NCI-H345 (cell line): ENCODE measurements at places on chromosomes 1 and 21.

GRCh38 chr1:1125945-1126344 is 10.1 kb upstream of the C1orf159 start:
- DNase-seq, result no peak

GRCh38 chr1:61388566-61388965 is 306.2 kb downstream of the NFIA start:
- no peak for DNase-seq

GRCh38 chr1:199174336-199174735 is 535.5 kb downstream of the PTPRC start:
- DNase-seq, result no peak

DNA sequence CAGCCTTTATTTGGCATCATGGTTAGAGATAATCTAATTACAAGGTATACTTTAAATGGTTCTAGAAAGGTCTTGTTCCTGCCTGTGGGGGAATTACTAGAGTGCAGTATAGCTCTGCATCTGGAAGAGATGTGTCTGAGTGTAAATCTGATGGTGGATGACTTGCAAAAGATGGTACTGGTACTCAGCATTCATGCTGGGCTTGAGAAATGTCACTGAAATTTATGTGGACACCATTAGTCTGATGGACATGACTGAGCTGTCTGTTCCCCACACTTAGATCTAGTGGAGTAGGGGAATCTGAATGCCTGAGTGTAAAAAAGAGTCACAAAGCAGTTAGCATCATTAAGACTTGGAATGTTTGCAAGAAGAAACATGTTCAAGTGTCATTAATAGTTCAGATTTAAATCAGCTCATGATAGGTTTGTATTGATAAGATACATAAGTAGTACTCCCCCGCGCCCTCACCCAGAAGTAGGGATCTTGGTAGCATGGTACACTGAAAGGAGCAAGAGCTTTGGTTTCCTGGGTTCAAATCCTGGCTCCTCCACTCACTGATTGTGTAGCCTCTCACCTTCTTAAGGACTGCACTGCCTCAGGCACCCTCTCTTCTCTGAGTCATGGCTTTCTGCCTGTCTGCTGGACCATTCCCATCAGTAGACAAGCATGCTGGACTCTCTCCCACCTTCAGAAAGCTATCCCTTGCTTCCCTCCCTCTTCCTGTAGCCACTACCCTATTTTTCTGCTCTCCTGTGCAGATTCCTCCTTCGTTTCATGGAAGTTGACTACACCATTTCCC is 292.9 kb downstream of the NFIA start:
- no peak for DNase-seq

DNA sequence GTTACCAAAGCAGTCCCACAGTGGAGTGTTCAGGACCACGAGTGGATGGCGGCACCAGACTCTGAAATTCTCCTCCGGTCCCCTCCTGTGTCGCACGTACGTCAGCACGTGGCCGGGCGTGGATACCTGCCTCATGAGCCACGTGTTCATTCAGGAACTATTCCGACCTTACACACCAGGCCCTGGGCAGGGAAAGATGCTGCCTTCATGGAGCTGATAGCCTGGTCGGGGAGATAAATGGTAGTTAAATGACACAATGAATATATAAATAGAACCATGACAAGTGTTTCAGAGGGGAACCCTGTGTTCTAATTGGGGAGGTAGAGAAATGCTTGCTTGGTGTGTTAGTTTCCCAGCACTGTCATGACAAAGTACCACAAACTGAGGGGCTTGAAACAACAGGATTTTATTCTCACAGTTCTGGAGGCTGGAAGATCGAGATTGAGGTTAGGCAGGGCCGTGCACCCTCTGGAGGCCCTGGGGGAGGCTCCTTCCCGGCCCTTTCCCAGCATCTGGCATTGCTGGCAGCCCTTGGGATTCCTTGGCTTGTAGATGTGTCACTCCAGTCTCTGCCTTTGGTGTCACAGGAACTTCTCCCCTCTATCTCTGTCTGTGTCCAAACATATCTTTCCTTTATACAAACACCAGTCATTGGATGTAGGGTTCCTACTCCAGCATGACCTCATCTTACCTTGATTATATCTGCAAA is 28.9 kb upstream of the GPR137B start:
- DNase-seq, result no peak

- DNase-seq, result no peak
Observed at GRCh38 chr1:181014477-181015250, 8.0 kb downstream of the STX6 start.

DNA sequence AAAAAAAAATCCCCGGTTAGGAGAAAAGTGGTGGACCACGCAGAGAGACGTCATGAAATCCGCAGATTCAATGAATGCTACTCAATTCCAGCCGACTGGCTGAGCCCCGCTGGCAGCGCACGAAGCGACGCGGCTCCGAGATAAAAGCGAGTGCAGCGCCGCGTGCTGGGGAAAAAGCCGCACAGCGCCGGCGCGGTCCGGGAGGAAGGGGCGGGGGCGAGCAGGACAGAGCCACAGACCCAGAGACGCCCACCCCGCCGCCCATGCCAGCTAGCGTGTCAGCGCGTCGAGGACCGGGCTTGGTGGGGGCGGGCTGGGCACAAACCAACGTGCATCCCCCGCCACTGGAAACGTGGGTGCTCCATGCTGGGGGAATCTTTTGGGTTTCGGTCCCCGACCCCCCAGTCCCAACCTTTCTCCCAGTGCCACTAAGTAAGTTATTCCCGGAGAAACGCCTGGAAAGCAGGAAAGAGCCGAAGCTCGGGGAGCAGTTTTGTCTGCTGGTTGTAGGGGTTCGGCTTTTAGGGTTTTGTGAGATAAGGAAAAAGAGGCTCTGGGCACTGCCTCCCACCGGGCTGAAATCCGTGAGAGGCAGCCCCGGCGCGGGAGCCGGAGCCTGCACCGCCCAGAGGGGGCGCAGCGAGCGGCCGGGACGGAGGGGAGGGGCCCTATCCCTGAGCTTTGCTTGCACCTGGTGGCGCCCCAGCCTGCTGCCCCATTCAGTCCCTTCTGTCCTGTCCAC is at the start of gene KCNJ6:
TSS of gene KCNJ6 (minus strand) at position 148 of the 742 bp plus-strand sequence. CDS start 75,775 bp downstream, outside the sequence.
- DNase-seq, result peak; percentile 69

DNA sequence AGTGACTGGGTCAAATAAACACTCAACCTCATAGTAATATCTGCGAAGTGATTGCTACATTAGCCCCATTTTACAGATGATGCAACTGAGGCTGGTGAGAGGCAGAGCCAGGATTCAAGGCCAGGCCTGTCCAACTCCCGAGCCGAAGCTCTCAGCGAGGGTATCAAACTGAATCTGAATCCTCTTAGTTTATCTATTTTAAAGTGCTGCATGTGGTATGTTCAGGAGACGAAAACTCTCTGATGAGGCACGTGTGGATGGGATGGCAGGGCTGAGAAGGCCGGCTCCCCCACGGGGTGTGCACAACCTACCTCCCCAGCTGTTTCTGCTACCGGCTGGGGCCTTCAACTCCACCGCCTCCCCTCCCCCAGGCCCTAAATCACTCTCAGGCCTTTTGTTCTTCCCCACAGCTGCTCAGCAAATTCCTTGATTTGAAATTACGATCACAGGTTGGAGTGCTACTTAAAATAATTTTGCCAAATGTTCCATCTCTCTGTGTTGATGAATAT is 171.8 kb downstream of the TOMM20 start:
- no peak for DNase-seq

GRCh38 chr1:71023515-71023914 is 24.1 kb downstream of the PTGER3 start:
- no peak for DNase-seq

DNA sequence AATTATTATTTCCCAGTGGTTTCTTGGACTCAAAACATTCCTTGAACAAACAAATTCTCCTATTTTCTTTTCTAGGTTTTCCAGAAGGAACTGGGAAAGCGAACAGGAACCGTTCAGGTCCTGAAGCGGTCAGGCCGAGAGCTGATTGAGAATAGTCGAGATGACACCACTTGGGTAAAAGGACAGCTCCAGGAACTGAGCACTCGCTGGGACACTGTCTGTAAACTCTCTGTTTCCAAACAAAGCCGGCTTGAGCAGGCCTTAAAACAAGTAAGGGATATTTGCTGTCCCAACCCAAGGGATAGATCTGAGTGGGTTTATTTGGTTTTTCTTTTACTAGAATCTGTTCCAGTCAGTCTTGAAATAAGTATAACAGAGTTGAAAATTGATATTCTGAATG is 39.4 kb upstream of the BMP8A start:
- DNase-seq, result no peak

DNA sequence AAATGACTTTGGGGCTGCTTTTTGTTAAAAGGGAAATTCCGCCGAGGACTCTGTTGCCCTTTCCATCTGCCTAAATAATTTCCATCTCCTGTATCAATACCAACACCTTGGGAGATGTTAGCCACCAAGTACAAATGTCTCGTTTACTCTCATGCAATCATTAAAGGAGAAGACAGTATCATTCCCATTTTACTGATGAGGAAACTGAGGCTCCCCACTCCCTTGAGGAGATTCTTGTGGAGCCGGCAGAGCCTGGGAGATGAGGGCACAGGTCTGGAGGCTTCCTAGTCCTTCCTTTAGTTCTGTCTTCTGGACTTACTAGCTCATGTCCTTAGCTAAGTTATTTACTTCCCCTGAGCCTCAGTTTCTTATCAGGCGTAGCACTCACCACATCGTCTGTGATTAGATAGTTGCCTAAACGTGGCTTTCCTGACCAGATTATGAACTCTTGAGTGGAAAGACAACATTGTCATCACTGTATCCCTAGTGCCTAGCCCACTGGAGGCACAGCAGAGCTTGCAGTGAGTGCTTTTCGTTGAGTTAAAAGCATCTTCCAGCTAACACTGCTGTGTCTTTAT is 81.6 kb downstream of the ADSS2 start:
- DNase-seq, result no peak

DNA sequence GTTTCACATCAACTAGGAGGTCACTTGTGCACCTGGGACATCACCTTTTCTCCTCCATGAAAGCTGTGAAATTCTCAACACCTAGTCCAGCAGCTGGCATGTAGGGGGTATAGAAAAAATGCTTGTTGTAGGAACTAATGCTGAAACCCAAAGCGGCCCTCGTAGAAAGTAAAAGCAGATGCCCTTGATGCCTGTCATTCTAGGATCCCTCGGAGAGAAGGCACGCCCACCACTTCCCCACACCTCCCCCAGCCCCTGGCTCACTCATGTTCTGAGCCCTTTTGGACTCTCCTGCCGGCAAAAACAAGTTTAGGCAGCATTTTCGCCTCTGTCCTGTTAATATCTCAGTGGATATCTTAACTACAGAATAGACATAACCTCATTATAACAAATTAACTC is 36.5 kb downstream of the RIPK4 start:
- DNase-seq, result no peak

GRCh38 chr1:7401814-7402547 is 369.1 kb upstream of the VAMP3 start:
- no peak for DNase-seq

DNA sequence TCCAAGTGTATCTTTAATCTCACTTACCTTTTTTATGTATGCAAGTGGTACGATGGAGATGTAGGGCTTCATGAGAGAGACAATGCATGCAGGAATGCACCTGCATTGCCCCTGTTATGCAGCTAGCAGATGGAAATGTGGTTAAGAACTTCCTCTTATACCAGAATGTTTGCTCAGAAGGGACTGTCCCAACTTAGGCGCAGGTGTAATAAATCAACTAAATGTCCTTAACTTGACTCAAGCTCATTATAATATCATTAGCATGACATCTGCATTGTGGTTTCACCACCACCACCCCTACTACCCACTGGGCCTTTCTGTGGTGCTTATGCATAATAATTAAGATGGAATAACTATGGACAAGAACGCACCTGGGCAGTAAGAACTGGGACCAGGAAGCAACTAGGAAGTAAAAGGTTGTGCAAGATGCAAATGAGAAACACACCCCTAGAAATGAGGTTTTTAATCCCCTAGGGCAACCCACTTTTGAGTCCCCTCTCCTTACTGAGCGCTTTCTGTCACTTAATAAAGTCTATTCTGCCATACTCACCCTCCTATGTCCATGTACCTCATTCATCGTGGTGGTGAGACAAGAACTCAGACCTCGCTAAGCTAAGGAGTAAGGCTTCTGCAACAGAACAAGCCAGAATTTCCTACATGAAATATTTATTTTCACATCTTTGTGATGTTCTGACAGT is 1103.3 kb upstream of the B3GALT2 start:
- no peak for DNase-seq
